ENCODE measurements at places on chromosomes 3 and 15.
A peak's percentile ranks its signal among the peaks of the same experiment; 100 is the strongest.

DNA sequence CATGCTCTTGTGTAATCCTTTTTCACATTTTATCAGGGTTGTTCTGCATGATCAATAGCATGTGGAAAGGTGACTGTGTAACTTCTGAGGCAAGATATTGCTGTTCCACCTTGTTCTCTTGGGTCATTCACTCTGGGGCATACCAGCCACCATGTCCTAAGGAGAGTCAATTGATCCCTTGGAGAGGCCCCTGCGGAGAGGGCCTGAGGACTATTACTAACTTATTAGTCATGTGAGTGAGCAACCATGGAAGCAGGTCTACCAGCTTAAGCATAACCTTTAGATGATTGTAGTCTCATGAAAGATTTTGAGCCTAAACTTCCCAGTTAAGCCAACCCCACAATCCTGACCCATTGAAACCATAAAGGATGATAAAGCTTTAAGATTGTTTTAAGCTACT is 22.0 kb upstream of the COL6A5 start:
- DNase-seq = no peak

DNA sequence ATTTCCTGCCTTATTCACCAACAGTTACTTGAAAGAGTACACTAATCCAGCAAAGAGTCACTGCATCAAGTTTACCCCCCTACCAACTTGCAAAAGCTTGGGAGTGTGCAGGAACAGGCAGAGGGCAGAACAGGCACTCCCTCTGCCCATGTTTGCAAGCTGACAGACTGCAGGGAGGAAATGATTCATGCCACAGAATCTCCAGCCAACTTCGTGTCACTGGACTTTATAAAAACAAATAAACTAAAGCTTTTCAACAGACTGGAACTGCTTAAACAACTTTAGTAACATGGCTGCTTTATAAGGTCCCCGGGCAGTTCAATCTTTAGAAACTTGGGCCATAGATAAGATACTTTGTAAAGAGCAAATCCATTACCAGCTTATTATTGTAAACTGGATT is 129.5 kb downstream of the THRB start:
- peak; percentile 64 for DNase-seq

- DNase-seq = no peak
These were observed 479.4 kb downstream of the ERC2 start for GRCh38 chr3:55988905-55989304.

DNA sequence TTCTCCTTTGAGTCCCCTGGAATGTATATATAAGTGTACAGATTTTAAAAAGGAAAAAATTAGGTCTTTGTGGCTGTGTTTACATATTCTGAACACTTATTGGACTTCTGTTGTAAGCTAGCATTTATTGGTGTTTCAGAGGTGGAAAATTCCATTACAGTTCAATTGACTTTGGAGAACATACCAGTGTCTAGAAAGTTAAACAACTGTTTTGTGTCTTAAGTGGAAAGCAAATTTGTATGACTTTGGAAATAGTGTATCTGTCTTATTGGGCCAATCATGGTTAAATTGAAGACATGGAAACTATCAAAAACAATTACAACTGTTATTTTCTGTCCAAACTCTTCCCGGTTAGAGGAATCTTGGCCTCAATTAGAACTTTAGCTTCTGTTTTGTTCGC is 265.0 kb upstream of the C2CD4B start:
- DNase-seq = no peak

GRCh38 chr3:32401556-32402081 is 10.0 kb downstream of the CMTM7 start:
- no peak for DNase-seq

DNA sequence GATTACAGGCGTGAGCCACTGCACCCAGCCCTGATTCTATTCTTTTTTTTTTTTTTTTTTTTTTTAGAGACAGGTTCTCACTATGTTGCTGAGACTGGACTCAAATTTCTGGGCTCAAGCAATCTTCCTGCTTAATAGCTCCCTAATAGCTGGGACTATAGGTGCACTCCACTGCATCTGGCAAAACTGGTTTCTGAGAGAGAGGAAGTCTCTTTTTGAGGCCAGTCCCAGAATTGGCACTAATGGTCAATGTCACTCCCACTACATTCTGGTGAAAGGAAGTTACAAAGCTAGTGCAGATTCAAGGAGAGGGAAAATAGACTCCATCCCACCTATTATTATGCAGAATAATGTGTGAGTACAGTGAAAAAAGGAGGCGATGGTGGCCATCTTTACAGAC is 5.8 kb upstream of the TGFBR2 start:
- no peak for DNase-seq

DNA sequence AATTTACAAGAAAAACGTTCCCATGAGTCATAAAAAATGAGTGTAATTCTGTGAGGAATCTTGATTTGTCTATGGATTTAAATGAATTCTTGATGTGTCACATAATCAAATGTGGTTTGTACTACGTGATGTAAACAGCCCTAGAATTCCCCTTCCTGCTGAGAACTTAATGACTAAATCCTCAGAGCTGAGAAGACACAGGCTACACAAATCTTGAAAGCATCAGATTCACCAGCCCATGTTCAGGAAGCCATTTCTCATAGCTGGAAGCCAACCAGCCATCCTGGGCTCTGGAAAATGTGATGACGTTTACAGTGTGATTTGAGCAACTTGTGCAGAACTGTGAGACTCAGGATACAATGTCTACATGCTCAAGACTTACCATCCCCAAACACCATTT is 193.7 kb upstream of the MME start:
- DNase-seq = peak; percentile 100

- DNase-seq = no peak
These were observed 15.2 kb downstream of the GK5 start for GRCh38 chr3:142210144-142210543.

DNA sequence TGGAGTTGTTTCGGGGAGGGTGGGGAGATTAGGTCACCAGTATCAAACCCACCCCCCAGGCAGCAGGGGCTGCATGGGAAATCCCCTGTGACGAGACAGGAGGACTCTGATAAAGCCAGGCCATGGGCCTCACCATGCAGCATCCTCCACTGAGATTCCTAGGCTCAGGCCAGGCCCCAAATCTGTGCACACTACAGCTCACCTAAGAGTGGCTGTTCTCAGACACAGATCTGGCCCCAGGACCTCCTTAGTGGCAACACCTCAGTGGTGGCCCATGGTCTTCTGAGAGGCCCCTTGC is 29.0 kb downstream of the PXYLP1 start:
- DNase-seq = no peak

- no peak for DNase-seq
These were observed 6.3 kb downstream of the PXYLP1 start for GRCh38 chr3:141237701-141238521.
